ENCODE measurements at places on chromosomes 2 and 18. TPM values are rescaled to one million over a fixed set of nuclear protein-coding genes. Genes with fewer than 3 reads are reported as not detected.

GRCh38 chr2:10887476-10887875, 24.3 kb upstream of the KCNF1 start:
- H3K4me3 ChIP-seq: no peak overlapping the region
- H3K36me3 ChIP-seq: no peaks in the 10 kb centered on the region
- H3K27me3 ChIP-seq: no peaks in the 10 kb centered on the region
- DNase-seq: no peak

GRCh38 chr2:6947929-6948676, 30.9 kb downstream of the RNF144A start:
- H3K36me3 ChIP-seq: no peaks in the 10 kb centered on the region
- H3K27ac ChIP-seq: no peak overlapping the region
- H3K4me3 ChIP-seq: no peak overlapping the region
- H3K27me3 ChIP-seq: no peaks in the 10 kb centered on the region
- DNase-seq: no peak
- H3K4me1 ChIP-seq: no peaks in the 10 kb centered on the region

Gene AKAIN1
- not detected for total RNA-seq

DNA sequence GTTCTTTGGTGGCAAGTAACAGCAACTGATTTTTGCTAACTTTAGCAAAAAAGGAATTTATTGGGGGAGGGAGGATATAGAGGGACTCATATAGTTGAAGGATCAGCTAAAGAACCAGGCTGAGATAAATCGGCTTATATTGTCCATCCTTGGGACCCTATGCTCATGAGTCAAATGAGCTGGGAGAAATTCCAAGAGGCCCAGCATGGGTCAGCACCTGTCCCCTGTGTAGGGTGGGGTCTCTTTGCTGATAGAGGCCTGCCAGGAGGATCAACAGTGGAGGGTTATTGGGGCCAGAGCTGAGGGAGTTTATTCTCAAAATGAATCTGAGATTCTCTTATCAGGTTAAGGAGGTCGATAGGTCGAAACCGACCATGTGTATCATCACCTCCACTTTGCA, 97.2 kb downstream of the VAPA start:
- no peak for DNase-seq
- H3K27ac ChIP-seq: no peak overlapping the region
- peaks cover 17% of the 10 kb centered on the region for H3K4me1 ChIP-seq
- no peak overlapping the region for H3K4me3 ChIP-seq
- no peaks in the 10 kb centered on the region for H3K27me3 ChIP-seq

Gene COBLL1
- total RNA-seq: 4.2 TPM

DNA sequence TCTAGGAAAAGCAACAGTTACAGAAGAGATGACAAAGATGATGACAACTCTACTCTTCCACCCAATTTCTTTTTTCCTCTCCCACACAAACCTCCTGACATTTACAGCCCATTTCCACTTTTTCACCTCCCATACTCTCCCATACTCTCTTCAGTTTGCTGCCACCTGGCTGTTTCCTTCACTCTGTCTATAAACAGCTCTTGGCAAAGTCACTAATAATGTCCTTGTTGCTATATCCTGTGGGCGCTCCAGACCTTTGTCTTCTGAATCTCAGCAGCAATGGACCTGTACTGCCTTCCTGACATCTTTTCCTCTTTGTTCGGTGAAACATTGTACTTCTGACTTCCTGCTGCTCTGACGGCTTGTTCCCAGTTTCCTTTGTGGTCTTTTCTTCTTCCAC, 60.7 kb upstream of the CAVIN2 start:
- DNase-seq: no peak
- H3K27me3 ChIP-seq: no peaks in the 10 kb centered on the region
- no peaks in the 10 kb centered on the region for H3K36me3 ChIP-seq
- no peak overlapping the region for H3K27ac ChIP-seq
- no peak overlapping the region for H3K4me3 ChIP-seq

DNA sequence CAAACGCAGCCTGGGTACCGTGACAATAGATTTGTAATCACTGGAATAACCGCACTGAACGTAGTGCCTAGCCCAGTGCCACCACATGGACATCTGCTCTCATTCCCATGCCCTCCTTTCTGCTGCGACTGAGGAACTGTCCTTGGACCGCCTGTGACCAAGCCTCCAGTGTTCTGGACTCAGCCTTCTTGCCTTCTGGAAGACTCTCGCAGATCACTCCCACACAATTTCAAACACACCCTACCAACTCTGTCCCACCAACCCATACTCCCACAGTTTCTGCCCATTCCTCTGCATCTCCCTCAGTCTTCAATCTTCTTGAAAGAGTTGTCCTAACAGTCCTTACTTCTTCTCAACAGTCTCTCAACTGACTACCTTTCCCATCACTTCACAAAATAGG, 2.1 kb downstream of the RNF149 start:
- no peak overlapping the region for H3K27ac ChIP-seq
- peaks cover 3% of the 10 kb centered on the region for H3K36me3 ChIP-seq
- no peak for DNase-seq
- no peaks in the 10 kb centered on the region for H3K27me3 ChIP-seq
- H3K4me1 ChIP-seq: peaks cover 17% of the 10 kb centered on the region
- peak overlapping the region; percentile 87 for H3K4me3 ChIP-seq

- H3K27ac ChIP-seq: no peak overlapping the region
- no peaks in the 10 kb centered on the region for H3K36me3 ChIP-seq
- H3K4me1 ChIP-seq: no peaks in the 10 kb centered on the region
- no peak overlapping the region for H3K4me3 ChIP-seq
Observed at GRCh38 chr18:27723168-27723567, 453.8 kb downstream of the CDH2 start.

Gene MSTN
- total RNA-seq: not detected

Gene MC5R
- total RNA-seq: not detected

Gene CBLN2
- total RNA-seq: 9.7 TPM

GRCh38 chr18:12884406-12885323, 628 bp upstream of the PTPN2 start:
- peaks cover 15% of the 10 kb centered on the region for H3K4me1 ChIP-seq
- no peaks in the 10 kb centered on the region for H3K27me3 ChIP-seq
- H3K36me3 ChIP-seq: no peaks in the 10 kb centered on the region
- H3K27ac ChIP-seq: peak overlapping the region; percentile 0
- DNase-seq: no peak

DNA sequence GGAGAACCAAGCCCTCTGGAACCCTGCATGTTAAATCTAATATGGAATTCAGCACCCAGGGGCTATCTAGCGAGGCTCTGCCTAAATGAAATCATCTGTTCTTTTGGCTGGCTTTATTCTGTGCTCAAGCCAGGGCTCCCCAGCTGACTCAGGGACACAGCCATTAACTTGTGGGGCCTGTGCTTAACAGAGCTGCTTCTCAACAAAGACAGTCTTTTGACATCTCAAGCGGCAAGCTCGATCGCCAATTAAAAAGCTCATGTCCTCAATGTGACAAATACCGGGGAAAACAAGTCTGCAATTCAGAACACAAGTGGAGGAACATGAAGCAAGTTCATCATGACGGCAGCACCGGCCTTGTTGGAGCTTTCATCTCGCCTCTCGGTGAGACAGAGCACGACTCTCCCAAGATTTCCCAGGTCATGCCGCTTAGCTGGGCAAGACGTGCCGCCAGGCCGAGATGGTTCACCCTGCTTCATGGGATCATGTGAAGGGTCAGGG, 64.9 kb downstream of the KLHL29 start:
- no peak overlapping the region for H3K27ac ChIP-seq
- H3K4me1 ChIP-seq: peaks cover 12% of the 10 kb centered on the region
- H3K4me3 ChIP-seq: no peak overlapping the region
- DNase-seq: no peak
- no peaks in the 10 kb centered on the region for H3K36me3 ChIP-seq
- H3K27me3 ChIP-seq: no peaks in the 10 kb centered on the region

DNA sequence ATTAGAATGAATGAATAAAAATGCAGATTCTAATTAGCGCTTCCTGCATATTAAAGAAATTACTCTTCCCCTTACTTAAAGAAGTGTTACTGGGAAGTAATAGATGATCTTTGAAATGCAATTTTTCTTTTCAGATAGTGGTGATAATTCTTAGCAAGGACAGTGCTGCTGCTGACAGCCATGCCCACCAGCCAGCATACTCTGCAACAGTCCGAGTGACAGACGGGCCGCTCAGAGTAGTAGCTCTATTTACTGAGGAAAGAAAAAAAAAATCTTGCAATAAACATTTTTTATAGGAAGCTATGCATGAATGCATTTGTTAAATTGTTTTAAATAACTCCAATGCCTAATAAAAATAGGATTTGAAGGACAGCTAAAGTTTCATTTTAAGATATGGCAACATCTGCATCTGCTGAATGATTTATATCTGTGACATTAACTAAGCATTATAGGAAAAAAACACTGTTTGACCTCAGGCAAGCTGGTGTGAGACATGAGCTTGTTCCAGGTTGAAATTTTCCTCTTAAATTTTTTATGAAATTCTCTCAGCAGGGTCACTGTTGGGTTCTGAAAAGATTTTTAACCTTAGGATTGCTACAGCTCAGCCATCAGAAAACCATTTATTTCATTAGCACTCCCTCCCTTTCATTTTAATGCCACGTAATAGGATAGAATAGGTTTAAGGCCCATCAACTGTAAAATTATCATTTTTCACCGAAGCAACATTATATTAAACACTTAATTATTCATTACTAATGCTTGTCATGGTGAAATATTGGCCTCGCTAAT, 393.8 kb downstream of the DCDC2C start:
- DNase-seq: no peak
- no peak overlapping the region for H3K27ac ChIP-seq
- no peaks in the 10 kb centered on the region for H3K36me3 ChIP-seq

Gene GDF7
- total RNA-seq: not detected

GRCh38 chr2:88811233-88811632, 119.8 kb downstream of the RPIA start:
- H3K27me3 ChIP-seq: no peaks in the 10 kb centered on the region
- no peak overlapping the region for H3K4me3 ChIP-seq
- no peak overlapping the region for H3K27ac ChIP-seq
- no peaks in the 10 kb centered on the region for H3K36me3 ChIP-seq
- DNase-seq: no peak

DNA sequence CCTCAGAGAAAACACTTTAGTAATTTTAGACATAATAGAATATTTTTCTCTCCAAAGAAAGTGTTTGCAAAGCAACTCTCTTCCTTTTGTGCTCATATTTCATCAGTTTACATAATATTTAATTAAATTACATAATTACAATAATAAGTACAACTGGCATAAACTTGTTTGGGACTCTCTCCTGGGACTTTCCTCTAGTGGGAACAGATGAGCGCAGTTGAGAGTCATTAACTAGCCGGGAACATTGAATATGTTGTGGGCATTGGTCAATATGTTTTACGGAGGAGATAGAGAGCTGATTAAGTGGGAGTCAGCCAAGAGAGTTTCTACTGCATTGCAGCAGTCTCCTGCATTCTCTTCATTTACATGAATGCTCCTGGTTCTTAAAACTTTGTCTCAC, 607.7 kb downstream of the ARHGAP15 start:
- no peaks in the 10 kb centered on the region for H3K27me3 ChIP-seq
- no peaks in the 10 kb centered on the region for H3K36me3 ChIP-seq
- H3K27ac ChIP-seq: no peak overlapping the region

GRCh38 chr2:196379600-196379999, 208.2 kb upstream of the STK17B start:
- H3K4me3 ChIP-seq: no peak overlapping the region
- no peaks in the 10 kb centered on the region for H3K36me3 ChIP-seq
- no peak overlapping the region for H3K27ac ChIP-seq
- DNase-seq: no peak
- no peaks in the 10 kb centered on the region for H3K27me3 ChIP-seq
- no peaks in the 10 kb centered on the region for H3K4me1 ChIP-seq

- no peaks in the 10 kb centered on the region for H3K27me3 ChIP-seq
- peaks cover 5% of the 10 kb centered on the region for H3K4me1 ChIP-seq
- no peak overlapping the region for H3K27ac ChIP-seq
- no peak for DNase-seq
- no peaks in the 10 kb centered on the region for H3K36me3 ChIP-seq
- H3K4me3 ChIP-seq: no peak overlapping the region
Observed at GRCh38 chr18:75607701-75608100, 180.2 kb upstream of the SMIM21 start.

- peaks cover 4% of the 10 kb centered on the region for H3K27me3 ChIP-seq
- DNase-seq: no peak
- H3K27ac ChIP-seq: no peak overlapping the region
Observed at GRCh38 chr2:38164881-38165280, 88.9 kb upstream of the CYP1B1 start.

- H3K27me3 ChIP-seq: no peaks in the 10 kb centered on the region
- DNase-seq: no peak
- H3K36me3 ChIP-seq: no peaks in the 10 kb centered on the region
- no peaks in the 10 kb centered on the region for H3K4me1 ChIP-seq
Observed at GRCh38 chr2:174048243-174048642, 83.1 kb upstream of the SP3 start.

Gene C2orf78
- not detected for total RNA-seq

DNA sequence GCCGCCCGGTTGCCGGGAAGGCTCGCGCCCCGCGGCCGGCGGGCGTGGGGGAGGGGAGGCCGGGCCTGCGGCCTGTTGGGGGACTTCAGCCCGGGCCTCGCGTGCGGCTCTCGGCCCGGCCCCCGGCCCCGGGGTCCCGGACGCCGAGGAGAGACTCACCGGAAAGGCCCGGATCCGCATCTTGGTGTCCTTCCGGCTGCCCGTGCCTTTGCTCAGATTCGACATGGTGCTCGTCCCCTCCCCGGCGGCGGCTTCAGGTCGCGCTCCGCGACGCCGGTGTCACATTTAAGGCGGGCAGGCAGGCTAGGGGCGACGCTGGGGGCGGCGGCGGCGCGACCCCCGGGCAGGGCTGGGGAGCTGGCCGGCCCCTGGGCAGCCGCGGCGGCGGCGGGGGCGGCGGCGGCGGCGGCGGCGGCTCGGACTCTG, 365 bp downstream of the CUL3 start:
- DNase-seq: peak; percentile 71
- H3K27ac ChIP-seq: peak overlapping the region; percentile 92
- no peaks in the 10 kb centered on the region for H3K36me3 ChIP-seq

Gene PCARE
- not detected for total RNA-seq

GRCh38 chr2:207035875-207036274, 96.6 kb downstream of the CPO start:
- no peak overlapping the region for H3K27ac ChIP-seq
- H3K36me3 ChIP-seq: no peaks in the 10 kb centered on the region
- peaks cover 8% of the 10 kb centered on the region for H3K4me1 ChIP-seq
- no peak for DNase-seq
- H3K4me3 ChIP-seq: no peak overlapping the region

Gene IGFBP5
- total RNA-seq: 5.4 TPM

DNA sequence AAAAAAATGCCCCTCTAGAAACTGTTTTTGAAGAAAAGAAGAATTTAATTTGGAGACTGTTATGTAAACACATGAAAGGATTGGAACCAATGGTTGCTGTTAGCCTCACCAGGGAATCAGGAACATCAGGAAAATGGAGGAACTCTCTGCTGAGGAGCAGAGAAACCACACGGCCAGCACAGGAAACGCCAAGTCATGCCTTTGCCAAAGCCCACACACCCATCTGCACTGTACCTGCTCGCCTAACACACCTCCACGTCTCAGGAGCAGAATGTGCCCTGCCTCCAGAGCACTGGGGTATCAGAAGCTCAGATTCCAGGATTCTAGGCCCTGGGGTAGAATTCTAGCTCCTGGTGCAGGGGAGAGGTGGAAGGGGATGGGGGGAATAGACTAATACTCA, 9.8 kb upstream of the SCYGR1 start:
- no peaks in the 10 kb centered on the region for H3K36me3 ChIP-seq
- no peaks in the 10 kb centered on the region for H3K27me3 ChIP-seq
- no peaks in the 10 kb centered on the region for H3K4me1 ChIP-seq
- no peak for DNase-seq
- H3K4me3 ChIP-seq: no peak overlapping the region
